Sigmoid colon (tissue), 7 donors: ENCODE measurements at places on chromosomes 6 and 20. TPM values are rescaled to one million over a fixed set of nuclear protein-coding genes. Genes with fewer than 3 reads are reported as not detected.

DNA sequence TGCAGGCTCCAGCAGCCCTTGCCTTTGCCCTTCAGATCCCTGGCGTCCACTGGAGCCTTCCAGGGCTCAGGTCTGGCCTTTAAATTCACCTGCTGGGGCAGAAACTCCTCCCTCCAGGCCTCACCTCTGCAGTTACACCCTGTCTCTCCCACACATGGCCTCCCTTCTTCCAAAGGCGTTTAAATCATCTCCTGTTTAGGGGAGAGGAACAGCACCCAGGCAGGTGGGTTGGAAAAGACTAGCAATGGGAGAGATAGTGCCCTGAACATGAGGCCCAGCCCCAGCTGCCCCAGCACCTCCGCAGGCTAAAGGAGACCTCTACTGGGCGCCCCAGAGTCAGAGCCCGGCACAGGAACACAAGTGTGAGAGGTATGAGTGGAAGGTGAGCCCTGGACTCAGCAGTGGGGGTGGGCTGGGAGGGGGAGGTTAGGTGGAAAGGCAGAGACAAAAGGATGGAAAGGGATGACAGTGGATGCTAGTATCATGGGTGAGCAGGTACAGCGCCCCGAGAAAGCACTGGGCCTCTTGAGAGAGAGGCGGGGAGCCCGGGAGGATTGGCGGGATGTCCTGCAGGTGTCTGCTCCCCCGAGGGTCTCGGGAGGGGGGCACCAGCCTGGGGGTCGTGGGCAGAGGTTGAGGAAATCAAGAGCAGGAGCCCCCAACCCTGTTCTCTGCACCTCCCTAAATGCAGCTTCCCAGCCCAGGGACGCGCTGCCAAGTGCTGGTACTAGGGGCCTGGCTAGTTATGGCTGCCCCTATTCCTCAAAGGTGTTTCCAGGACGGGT lies at the start of gene CST9:
CST9 (minus strand) TSS at position 51 of the 785 bp plus-strand sequence. CDS start 53 bp downstream, outside the sequence.
- DNase-seq = no peak

DNA sequence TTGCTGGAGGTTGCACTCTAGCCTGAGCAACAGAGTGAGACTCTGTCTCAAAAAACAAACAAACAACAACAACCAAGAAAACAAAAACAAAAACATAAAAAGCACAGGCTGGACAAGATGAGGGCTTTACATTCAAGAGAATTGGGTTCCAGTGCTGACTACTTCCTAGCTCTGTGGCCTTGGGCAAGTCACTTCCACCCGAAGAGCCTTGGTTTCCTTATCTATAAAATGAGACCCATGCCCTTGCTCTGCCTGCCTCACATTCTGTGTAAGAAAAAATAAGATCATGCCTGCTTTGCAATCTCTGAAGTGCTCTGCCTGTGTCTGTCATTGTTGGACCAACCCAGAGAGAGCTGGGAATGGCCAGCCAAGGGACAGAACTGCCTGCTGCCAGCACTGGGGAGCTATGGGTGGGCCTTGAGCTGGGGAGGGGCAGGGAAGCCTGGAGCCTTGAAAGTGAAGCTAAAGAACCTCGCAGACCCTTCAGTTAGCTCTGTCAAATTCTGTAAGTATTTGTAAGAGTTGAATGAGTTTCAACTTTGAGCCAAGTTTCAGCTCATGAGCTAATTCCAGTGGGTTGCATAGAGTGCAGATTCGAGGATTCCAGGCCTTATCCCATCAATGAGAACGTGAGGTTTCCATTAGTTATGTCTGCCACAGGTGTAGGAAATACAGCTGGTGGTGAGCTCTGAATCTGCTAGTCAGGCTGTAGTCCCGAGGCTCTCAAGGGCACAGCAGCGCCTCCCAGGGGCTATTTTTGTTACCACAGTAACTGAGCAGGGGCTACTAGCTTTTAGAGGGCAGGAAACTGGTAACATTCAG lies 93.2 kb downstream of the DLGAP4 start:
- no peak for DNase-seq

CNKSR3 gene
- polyA plus RNA-seq = 17.4 TPM

GRCh38 chr20:37939701-37940560 lies 37.0 kb downstream of the VSTM2L start:
- no peak for DNase-seq

DNA sequence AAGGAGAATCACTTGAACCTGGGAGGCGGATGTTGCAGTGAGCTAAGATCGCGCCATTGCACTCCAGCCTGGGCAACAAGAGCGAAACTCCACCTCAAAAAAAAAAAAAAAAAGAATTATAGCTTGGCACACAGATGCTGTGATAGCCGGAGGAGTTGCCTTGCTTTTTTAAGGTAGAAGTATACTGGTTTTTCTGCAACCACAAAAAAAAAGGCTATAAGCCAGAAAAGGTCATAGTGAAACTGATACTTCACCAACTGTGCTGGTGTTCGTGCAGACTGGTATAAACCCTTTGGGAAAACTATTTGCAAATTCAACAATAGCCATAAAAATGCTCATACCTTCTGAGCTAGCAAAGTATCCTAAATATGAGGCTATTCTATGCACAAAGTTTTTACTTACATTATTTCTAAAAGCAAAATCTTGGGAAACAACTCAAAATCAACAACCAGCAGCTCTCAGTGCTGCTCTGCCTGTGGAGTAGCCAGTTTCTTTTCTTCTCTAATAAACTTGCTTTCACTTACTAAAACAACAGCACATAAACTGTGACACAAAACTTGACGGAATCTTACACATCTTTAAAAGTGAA lies 44.0 kb downstream of the B4GALT5 start:
- no peak for DNase-seq

GRCh38 chr6:38720295-38720694 lies 5.2 kb downstream of the DNAH8 start:
- no peak for DNase-seq

SLC24A3 gene
- polyA plus RNA-seq = 4.4 TPM

DNA sequence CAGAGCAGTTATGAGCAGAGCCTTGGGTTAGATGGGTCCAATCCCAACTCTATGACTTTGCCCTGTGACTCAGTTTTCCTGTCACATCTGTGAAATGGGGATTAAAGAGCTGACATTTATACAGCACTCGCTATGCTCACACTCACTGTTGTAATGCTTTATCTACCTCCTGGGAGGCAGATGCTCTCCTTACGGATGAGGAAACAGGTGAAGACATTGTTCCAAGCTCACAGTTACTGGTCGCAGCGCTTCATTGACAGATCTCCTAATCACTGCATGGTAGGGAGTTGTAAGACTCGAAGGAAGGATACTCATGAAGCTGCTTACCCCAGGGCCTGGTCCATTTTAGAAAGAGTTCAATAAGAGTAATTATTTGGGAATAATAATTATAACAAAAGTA lies 2.9 kb upstream of the MYLK2 start:
- no peak for DNase-seq
